ENCODE measurements at places on chromosomes 2 and 18.
A peak's percentile ranks its signal among the peaks of the same experiment; 100 is the strongest.

GRCh38 chr18:49886891-49887764, 73.8 kb upstream of the ACAA2 start:
- no peak for DNase-seq

DNA sequence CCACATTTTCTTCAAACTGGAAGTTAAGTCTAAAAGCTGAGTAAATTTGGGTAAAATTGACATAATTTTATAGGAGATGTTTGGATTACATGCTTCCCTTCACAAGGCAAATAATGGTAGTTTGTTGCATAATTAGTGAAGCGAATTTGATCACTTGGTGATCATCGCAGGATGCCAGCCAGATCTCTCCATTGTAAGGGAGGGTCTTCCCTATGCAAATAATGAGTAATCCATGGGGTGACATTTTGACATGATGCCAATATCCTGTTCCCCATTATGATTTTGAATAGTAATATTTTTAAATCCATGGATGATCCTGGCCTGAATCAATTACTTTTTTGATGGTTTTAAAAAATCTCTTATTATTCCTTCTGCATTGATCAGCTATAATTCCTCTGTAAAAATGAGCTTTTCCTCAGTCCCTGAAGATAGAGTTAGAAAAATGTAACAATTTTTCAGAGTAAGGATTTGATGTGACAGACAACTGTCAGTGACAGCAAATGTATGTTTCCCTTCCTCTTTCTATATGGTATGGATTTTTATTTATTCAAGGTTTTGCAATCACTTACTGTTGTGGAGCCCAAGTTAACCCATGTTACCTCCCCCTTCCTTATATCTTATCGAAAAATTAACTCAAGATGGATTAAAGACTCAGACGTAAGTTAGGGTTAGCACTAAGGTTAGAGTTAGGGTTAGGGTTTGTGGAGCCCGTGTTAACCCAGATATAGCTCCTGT, 21.4 kb downstream of the CCL20 start:
- DNase-seq: no peak

DNA sequence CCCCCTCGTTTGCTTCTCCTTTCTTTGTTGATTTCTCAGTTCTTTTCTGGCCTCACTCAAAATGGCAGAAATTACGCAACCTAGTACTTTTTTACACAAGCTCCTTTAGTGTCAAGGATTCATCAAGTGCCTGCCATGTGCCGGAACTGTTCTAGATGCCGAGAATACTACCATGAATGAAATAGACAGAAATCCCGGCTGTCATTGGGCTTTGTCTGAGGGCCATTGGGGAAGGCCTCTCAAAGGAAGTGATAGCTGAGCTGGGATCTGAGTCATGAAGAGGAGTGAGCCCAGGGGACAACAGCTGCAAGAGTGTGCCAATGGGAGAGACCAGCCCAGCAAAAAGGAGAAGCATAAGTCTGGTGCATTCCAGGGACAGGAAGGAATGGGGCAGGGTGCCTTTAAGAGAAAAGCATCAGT, 34.3 kb upstream of the PPP1CB start:
- no peak for DNase-seq

DNA sequence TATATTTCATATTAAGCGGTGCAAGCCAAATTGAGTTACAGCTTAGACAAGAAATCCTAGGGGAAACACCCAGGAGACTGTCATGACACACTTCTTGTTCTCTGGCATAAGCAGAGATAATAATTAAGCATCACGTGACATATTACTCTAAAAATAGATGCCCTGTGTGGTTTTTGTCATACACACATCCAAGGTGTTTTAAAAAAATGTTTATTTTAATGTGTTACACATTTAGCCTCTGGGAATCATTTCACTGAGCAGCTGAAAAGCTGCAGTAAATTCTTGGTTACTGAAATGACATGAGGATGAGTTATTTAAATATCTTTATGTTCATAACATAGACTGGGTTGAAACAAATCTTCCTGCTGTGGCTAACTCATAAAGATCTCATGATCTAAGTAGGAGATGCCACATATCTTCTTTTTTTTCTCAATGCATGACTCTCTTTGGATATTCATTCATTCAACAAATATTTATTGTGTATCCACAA, 38.0 kb upstream of the ERMN start:
- DNase-seq: no peak

DNA sequence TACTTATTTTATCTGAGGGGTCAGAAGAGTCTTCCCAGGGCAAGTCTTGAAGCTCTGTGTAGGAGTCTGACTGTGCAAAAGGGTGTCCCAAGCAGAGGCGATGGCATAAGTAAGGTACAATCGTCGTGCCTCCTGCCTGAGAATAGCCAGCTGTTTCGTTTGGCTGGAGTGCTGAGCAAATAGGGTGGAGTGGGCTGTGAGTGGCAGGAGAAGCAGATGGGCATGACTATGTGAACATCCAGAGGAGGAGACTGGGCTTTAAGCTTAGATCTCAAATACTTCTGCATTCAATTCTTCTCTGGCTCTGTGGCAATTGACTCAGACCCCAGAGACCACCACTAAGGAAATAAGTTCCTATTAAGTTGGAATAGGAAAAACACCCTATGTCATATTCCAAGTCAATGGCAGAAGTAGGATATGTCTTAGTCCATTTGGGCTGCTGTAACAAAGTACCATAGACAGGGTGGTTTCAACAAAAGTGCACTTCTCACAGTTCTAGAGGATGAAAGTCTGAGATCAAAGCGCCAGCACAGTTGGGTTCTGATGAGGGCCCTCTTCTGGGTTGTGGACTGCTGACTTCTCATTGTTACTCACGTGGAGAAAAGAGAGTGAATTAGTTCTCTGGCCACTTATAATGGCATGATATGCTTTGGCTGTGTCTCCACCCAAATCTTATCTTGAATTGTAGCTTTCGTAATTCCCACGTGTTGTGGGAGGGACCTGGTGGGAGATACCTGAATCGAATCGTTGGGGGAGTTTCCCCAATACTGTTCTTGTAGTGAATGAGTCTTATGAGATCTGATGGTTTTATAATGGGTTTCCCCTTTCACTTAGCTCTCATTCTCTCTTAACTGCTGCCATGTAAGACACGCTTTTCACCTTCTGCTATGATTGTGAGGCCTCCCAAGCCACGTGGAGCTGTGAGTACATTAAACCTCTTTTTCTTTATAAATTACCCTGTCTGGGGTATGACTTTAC, 120.2 kb downstream of the LPIN1 start:
- no peak for DNase-seq

GRCh38 chr2:83240611-83241010, 1218.5 kb downstream of the SUCLG1 start:
- no peak for DNase-seq

DNA sequence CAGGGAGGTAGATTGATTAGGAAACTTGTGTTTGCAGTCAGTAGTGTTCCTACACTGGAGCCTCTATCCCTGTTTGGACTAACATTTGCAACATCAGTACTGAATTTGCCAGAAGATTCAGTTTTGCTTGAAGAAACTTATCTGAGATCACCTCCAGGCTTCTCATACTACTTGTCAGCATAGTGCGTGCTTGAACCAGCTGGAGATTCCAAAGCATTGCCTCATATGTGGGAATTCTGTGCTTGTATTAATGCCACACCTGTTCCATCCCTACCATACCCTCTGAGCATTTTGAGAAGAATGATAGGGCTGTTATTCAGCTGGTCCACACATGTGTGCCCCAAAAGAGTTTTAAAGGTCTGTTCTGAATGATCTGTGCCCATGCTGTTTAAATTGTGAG, 148.7 kb downstream of the RAPGEF4 start:
- no peak for DNase-seq

GRCh38 chr2:29606104-29607037, 315.0 kb downstream of the ALK start:
- DNase-seq: no peak

DNA sequence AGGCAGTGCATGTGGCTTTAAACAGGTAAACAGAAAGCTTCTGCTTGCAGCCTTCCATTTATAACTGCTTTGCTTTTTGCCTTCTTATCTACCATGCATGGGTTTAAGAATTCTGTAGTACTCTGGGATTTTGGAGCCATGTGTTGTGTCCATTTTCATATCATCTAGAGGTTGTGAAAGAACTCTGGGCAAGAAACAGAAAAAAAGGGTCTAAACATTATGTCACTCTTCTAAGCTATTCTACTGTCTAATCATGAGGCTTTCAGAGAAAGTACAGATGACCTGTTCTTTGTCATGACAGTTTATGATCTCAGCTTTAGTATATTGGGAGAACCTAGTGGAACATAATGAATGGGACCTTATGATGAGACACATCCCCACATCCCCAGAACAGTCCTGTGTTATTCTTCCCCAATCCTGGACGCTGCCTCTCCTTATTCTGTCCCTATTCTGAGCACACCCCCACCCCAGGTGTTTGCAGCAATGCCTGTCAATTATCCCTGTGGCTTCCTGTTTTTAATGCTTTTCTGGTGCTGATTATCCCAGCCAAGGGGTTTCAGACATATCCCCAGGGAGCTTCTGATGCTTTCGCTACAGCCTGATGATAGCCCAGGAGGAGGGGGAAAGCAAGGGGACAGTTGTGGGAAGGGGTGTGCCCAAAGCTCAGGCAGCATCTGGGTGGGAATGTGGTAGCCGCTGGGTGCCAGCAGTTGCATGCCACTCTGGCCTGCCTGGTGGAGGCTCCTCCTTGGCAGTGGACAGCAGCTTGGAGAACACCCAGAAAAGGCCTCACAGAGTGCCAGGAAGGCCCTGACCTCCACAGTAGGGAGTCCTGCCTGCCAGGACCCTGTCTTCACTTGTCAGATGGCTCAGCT, 169.5 kb upstream of the MAP3K20 start:
- no peak for DNase-seq

GRCh38 chr2:8378016-8378810, 303.6 kb upstream of the ID2 start:
- no peak for DNase-seq

DNA sequence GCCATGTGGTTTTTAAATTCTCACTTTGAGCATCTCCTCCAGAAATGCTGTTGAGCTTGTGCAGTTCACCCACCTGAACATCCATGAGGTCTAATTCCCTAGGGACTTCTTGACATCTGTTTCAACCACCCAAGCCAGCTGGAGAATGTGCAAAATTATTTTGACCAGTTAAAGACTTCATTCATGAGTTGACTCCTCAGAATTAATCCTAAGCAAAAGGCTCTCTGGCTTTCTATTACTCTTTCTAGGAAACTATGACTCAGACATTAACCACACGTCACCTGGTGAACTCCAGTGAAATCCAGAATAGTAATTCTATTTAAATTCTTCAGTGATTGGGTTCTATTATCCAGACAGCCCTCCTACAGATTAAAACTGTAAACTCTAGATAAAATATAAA, 247.5 kb downstream of the NBAS start:
- DNase-seq: no peak

GRCh38 chr2:189698020-189698887, 23.8 kb downstream of the ANKAR start:
- DNase-seq: no peak

DNA sequence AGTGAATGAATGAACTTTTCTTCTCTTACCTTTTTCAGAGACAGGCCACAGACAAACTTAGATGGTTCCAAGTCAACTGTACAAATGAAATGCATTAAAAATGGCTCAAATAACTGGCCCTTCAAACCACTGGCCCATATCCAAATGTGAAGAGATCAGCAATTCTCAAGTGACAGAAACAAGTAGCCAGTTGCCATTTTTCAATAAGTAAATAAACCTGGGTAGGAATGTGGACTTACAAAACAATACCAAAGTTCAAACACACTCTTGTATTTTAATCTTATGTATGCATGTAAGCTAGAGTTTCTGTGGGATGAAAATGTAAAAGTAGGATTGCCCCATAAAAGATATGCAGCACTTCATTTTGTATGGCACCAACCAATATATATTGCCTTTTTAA, 129.2 kb downstream of the MEP1B start:
- DNase-seq: no peak

- no peak for DNase-seq
Measured at GRCh38 chr2:13093416-13093991, 376.8 kb downstream of the TRIB2 start.

DNA sequence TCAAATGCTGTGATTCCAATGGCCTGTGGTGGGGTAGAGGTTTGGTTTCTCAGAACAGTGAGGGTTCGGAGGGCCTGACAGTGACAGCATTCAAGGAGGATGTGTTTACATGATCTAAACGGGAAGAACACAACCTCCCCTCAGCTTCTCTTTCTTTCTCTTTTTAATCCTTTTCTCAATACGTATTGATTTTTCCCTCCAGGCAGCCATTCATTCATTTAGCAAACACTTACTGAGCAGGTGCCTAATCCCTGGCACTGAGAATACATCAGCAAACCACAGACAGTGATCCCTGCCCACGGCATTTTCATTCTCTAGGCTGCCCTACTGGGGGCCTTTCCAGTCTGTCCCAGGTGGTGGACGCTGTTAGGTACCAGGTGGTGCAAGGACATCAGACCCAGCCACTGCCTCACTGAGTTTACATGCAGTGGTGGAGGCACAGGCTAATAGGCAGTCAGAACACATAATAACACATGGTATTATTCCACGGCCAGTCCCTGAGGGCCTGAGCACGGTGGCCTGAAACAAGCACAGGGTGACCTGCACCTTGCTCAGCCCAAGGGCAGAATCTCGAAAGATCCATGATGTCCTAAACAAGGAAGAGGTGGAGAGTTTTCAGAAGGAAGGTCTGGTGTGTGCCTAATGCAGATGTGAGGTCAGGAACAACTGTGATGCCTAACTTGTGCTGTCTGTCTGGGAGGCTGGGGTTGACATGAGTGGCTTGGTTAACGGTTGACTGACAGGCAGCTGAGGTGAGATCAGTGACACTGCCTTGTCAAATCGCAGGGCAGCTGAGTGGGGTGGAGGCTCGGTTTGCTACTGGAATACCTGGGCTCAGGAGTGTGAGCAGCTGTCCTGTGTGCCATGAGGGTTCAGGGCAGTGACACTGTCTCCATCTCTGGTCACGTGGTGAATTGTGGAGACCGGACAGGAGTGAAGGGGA, 785.5 kb upstream of the HS6ST1 start:
- DNase-seq: no peak

DNA sequence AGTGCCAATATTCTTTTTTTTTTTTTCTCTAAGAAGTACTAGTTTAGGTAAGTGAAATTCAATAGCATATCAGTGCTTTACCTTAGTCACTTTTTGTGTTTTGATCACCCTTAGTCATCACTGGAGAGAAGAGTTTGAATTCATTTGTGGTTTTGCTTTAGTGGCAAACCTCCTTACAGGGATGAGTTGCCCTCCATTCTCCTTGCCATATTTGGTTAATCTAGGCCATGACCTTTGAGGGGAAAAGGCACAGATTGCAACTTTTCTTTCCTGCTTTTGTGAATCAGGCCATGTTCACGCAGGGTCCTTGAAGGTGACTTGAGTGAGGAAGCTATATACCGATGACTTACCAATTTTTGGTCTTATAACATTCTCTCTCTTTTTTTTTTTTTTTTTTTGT, 34.4 kb downstream of the PLEKHA3 start:
- no peak for DNase-seq

DNA sequence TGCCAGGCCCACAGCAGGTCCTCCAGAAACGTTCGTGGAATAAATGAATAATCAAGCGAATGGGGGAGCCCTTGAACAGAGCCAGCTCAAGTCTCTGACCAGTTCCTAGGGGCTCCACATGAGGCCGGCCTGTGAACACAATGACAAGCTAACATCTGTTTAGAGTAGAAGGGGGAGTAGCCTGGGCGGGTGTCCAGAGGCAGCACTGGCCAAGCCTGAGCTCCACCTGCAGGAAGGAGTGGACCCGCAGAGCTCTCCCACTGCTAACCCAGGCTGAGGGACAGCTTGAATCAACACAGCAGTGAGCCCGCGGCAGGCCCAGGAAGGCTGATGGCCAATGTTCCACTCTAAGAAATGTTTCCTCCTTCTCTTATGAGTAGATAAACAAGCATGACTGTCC, 234.8 kb upstream of the RAB6C start:
- DNase-seq: no peak

GRCh38 chr18:51621113-51621863, 423.8 kb upstream of the MEX3C start:
- DNase-seq: peak; percentile 67

- DNase-seq: no peak
Measured at GRCh38 chr2:110662560-110662959, 15.3 kb downstream of the BUB1 start.
